ENCODE measurements at places on chromosomes 3 and 15.

DNA sequence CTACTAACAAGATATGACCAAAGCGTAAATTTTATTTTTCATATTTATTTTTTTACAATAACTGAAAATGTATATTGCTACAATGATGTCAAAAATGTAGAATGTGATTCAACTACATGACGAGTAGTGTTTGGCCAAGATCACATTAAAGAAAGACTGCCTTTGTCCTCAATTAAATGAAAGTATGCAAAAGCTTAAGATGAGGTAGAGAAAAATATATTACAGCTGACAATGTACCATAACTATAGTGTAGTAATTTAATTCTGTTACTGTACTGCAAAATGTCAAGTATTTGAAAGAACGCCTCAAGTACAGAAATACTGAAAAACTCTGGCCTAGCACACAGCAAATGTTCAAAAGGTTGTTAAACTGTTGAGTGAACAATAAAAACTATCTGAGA, 9.7 kb downstream of the PRICKLE2 start:
- no peak for DNase-seq

DNA sequence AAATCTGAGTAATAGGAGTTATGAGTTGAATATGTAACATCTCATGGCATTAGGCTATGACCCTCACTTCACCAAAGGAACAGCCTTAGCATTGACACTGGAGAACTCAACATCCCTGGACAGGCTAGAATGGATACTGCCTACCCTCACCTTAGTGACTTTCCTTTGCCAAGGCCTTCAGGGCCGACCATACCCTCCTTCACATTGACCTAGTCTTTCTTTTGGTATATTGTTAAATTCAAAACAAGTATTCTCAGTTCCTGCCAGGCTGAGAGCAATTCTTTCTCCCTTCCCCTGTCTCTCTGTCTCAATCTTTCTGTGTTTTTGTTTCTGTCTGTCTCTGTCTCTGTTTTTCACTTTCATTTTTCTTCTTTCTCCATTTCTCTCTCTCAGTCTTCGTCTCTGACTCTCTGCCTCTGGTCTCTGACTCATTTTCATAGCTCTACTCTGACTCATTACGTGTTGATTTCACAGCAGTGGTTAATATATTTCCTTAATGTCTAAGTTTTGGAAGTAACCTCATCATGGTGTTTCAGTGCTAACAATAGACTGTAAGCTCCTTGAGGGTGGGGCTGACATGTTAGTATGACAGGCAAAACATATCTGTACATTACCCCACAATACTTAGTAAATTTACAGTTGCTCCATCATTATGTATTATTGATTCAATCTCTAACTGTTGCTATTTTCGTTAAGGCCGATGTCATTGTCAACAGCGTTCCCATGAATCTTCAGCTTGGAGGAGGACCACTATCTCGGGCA, 32.5 kb downstream of the PARP15 start:
- DNase-seq, result no peak

- DNase-seq, result no peak
These were observed 71.0 kb downstream of the B3GNT5 start for GRCh38 chr3:183324083-183324482.

DNA sequence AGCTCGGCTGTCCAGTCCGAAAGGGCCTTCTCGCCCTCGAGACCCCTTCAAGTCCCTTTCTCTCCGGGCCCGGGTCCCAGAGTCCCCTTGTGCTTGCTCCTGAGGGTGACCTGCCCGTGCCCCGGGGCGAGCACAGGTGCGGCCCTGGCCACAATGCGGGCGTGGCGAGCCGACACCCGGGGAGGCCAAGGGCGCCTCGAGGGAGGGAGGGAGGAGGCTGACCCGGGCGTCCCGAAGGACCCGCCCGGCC, 810 bp upstream of the MEF2A start:
- no peak for DNase-seq

DNA sequence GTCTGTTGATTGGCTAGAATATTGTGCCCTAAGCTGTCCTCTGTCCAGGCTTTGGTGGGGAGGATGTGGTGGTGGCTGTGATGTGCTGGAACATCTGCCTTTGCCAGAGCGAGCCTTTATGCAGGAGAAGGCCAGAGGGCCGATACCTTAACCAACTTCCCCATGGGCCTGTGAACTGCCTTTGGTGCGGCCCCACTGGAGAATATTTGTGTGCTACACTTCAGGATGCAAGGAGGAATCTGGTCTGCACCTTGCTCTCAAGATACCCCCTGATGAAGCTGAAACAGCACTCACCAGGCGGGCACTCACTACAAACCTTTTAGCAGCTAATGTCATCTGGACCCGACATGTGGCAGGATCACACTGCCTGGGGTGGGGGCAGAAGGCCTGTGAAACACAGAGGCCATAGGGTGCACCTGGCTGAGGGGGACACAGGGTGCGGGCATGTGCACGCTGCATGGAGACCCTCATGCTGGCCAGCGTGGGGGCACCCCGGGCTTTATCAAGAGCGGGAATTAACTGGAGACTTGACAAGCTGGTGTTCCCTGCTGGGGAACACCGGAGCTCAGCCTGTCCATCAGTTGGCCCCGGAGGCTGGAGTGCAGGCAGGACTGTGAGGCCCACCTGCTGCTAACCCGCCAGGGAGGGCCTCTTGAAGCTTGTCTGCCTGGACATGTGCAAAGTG, 16.4 kb downstream of the PRR23E start:
- DNase-seq, result no peak

DNA sequence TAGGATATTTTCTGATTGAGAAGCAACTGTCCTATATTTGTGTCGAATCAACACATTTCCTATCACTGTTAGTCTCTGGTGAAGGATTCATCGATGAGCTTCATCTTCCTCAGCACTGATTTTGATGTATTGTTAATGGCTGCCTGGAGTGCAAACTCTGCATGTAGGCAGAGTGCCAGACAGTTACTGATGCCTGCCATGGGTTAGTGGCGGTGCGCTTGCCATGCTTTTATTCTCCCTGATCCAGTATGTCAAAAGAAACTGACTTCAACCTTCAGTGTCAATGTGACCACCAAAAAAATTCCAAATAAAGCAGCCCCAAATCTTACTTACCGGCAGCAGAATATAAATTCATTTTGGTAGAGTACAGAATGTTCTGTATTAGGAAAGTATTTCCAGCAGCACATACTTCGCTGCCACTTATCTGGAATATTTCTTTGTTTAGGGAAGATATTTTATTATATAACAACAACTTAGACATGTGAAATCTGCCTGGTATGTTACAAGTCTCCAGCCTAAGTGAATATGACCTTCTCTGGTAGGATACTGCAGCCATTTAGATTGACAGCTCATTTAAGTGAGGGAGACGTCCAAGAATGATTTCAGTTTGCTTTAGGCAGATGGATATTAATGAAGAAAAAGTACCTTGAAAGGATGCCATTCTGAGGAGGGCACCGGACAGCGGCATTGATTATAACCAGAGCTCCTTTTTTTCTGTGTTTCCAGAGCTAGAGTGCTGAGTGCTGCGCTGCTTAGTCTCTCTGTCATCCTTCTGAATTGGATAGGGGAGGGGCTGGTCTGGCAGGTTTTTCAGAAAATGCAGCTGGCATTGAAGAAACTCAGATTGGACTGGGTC, 59.9 kb downstream of the ARHGEF26 start:
- DNase-seq, result no peak

GRCh38 chr3:40504636-40505430, 1.0 kb upstream of the ZNF620 start:
- no peak for DNase-seq

DNA sequence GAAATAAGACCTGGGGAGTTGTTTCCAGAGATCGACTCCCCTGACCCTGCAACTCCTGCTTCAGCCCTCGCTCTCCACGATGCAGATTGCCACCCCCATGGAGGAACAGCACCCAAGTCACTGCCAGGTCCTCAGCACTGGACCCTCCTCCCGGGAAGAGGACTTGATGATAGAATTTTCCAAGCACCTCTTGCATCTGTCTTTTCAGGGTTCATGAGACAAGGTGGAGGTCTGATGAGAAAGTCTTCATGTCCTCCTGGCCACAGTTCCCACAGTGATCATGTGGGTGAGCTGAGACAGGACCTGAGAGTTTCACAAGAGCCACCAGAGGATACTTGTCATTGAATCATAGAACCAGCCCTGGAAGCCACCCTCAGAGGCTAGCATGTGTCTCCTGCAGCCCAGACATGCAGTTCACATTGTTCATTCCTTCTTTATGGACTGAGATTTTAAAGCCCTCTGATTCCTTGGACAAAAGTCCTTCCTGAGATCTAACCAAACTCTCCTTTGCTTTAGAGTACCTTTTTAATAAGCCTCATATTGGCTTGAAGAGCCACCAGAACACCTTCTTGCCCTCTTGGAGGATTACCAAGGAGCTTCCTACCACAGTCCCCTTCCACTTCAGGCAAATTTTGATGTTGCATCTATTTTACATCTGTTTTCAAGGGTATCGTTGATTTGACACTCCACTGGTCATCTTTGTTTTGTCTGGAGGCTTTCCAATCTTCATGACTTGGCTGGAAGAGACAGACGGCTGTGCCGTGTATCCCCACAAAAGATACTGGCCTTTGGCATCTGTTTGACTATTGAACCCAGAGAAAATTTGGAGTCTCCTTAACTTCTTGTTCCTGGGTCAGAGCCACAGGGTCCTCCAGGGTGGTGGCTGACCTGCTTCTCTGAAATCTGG, 224.8 kb upstream of the BHLHE40 start:
- no peak for DNase-seq

DNA sequence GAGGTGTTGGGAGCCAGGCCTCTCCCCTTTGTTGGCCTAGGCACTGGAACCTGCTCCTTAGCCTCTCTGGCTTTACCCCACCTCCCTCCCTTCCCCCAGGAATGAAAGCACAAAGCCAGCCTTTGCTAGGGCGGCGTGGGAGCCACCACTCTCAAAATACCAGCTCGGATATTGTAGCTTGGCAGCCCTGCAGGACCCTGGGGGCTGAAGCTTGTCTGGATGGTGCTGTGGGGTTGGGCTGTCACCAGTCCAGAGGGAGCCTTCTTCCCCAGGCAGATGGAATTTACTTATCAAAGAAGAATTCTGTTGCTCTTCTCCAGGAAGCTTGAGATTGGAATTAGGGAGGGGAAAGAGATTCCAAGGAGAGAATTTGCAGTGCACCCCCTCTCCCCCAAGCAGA, 14.9 kb upstream of the GRM2 start:
- DNase-seq, result no peak

DNA sequence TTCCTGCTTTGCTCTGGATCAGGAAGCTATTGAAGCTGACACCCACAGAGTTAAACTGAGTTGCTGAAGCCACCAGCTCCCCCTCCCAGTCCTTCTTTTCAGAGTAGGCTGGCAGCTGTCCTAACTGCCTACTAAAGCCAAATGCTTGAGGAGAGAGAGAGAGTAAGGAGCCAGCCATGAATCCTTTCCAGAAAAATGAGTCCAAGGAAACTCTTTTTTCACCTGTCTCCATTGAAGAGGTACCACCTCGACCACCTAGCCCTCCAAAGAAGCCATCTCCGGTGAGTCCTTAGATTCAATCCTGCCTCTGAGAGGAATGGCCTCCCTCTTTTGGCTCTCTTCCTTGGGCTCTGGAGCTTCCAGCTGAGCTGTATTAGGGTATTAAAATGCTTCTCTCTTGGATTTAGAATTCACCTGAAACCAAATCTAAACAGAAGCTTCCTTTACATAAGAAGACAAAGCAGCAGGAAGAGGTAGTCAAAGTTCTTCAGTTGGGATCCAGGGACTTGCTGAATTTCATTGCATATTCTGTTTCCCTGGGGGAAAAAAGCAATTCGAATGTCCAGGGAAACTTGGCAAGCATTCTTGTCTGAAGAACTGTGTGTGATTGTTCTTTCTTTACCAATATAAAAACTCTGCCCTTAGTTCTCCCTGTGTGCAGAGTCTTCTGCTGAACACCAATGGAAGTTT, at the start of gene SLC15A2:
Gene SLC15A2, plus strand, starts transcription at position 101 of the 690 bp plus-strand sequence. Its CDS starts 76 bp downstream, at position 177.
- DNase-seq, result no peak

DNA sequence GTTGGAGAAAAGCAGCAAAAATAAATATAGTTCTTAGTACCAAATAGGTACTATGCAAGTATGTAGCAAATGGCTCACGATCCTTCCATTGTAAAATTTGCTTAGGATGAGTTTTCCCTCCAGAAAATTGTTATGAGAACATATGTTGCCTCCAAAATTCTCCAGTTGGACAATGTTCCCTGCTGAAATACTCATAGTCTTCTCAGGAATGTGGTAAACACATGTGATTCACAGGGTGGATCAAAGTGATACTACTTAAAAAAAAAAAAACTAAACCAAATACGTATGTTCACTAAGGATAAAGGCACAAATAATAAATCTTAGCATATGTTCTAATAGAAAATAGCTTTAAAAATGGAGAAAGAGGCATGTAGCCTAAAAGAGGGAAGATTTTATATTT, 84.3 kb upstream of the ZNF385D start:
- DNase-seq, result no peak

- DNase-seq, result no peak
These were observed 1048.5 kb downstream of the NTRK3 start for GRCh38 chr15:87207990-87208580.

- no peak for DNase-seq
These were observed 476.4 kb upstream of the AGTR1 start for GRCh38 chr3:148221303-148221702.

DNA sequence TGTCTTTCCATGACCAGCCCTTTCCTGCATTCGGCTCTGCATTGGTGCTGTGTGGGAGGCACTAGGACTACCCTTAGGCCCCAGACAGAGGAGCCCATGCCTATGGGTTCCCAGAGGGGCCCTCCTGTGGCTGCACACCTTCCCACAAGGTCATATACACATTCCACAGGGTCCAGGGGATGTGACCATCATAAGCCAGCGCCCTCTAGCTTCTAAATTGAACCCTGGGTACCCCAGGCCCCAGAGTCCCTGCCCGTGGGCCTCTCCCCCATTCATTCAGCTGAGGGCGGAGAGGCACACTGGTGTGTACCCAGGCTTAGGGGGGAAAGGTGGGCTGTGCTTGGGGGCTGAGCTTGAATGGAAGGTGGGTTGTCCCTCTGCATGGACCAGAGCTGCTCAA, 10.2 kb upstream of the SLC6A6 start:
- DNase-seq, result no peak

DNA sequence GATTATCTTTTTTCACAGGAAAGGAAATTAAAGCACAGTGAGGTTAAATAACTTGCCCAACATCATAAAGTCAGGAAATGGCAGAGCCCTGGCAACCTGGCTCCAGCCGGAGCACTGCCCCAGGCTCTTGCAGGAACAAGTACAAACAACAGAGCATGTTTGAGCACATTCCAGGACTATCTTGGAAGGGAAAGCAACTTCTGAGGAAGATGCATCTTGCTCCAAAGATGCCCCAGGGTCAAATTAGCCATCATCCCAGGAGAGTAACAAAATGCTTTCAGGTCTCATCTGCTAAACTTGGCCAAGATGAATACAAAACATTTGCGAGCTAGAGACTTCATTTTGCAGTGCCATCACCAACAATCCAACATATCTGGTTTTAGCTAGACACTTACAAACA, 162.4 kb upstream of the LRRN1 start:
- no peak for DNase-seq

GRCh38 chr3:20574746-20575145, 388.7 kb upstream of the SGO1 start:
- no peak for DNase-seq

- peak; percentile 4 for DNase-seq
These were observed 122.7 kb downstream of the DGKG start for GRCh38 chr3:186239321-186239720.

DNA sequence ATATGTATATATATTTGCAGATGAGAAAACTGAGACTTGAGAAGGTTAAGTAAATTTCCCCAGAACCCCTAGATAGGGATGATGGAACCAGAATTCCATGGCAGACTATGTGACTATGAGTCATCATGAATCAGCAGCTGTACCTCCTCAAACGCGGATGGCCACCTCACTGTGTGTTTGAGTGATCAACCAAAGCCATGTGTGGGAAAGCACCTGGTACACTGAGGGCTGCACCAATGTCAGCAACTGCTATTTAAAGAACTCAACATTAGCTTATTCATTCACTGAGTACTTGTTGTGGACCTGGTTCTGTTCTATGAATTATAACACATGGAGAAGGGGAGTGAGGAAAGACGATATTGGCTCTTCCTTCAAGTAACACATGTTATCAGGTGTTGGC, 377.0 kb downstream of the GAP43 start:
- DNase-seq, result no peak
